Epithelial cell of prostate (primary cell): ENCODE measurements at places on chromosomes 12 and 14.

- DNase-seq: no peak
These were observed 49.3 kb downstream of the DDHD1 start for GRCh38 chr14:53103636-53104340.

- DNase-seq: no peak
These were observed 13.1 kb downstream of the ASIC1 start for GRCh38 chr12:50070314-50071060.

DNA sequence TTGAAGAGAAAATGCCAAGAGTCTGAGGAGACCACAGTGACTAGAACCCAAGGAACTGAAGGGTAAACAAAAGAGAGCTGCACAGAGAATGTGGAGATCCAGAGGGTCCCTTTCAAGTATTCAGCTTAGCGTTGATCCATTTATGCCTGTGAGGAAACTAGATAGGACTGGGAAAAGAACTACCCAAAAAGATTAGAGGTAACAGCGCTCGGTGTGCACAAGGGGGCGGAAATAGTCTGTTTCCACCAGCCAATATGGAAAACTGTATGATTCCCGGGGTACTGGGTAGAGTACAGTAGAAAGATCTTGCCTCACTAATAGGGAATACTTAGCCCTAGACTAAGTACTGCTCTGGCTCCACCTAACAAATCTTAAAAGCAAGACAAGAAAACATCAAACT lies 135.5 kb downstream of the DPF3 start:
- DNase-seq: no peak

DNA sequence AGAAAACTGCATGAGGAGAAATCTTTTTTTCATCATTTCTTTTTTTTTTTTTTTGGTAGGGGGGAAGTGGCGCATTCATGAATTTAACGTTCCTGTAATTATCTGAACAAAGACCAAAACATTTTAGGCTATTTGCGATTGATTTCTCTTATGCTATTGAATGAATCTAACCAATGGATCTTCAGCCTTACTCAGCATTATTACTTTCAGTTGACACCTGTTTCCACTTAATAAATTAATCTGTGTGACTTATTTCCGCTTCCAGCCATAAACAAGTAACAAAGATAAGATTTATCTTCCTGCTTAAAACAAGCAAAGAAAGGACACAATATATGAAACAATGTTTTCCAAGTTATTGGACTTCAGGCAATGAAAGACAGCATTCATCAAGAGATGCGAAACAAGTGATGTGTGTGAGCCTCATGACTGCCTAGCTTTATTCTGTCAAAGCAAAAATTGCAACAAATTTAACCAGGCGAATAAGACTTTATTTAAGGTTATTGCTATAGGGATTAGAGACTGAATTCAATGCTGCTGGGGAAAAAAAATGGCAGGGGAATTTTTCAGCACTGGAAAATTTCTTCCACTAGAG lies 1026.9 kb downstream of the LRFN5 start:
- DNase-seq: no peak

DNA sequence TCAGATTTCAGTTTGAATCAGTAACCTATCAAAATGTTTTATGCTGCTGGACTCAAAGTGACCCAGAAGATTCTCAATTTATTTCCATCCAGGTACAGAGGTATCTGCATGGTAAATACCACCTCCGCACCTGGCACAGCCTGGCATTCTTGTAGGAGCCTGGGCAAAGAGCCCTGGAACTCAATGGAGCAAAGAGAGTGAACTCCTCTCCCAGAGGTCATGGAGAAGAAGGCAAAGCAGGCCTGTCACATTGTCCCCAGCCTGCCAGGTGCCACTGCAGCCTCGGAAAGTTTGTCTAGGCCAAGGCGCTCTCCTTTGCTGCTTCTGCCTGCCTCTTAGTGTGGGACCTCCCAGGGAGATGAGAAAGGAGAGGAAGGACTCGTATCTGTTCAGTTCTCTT lies 319.8 kb downstream of the ZFP36L1 start:
- DNase-seq: no peak

DNA sequence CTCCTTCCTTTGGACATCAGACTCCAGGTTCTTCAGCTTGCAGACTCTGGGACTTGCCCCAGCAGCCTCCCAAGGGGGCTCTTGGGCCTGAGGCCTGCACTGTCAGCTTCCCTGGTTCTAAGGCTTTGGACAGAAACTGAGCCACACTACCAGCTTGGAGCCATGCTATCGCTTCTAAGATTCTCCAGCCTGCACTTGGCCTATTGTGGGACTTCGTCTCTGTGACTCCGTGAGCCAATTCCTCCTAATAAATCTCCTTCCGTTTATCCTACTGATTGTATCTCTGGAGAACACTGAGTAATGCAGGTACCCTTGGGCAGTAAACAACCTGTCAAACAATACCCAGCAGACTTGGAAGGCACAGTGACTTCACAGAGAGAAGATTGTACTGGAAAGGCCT lies 24.9 kb upstream of the RHOJ start:
- peak; percentile 79 for DNase-seq

DNA sequence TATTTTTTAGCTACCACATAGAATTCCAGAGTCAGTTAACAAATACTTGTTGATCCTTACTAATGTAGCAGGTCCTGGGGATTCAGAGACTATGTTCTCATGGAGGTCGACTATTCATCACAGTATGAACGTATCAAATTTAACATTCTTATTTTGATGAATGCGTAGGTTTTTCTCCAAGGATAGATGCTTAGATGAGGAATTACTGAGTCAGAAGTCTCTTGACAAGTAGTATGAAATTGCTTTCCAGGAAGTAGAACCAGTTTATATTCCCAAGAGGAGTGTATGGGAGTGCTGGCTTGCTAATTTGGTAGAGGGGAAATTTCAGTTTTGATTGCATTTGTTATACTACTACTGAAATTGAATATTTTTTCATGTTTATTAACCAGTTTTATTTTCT lies 42.8 kb upstream of the CRADD start:
- no peak for DNase-seq

DNA sequence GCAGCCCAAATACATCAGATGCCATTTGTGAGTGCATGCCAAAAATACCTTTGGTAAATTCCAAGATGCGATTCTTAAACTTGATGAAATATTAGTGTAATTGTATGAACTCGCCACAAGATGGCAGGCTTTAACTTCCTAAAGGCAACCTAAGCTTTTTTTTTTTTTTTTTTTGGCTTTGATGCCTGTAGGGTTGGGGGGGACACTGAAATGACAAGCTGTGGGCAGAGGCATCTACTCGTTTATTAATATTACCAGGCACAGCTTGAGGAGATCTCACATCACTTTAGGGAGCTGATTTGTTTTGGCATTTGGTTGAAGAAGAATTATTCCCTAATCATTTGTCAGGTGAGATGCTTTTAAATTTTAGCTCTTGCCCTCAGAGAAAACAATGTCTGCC lies 126.7 kb upstream of the CCDC196 start:
- no peak for DNase-seq

GRCh38 chr14:77151245-77151644 lies 9.7 kb upstream of the ZDHHC22 start:
- no peak for DNase-seq

GRCh38 chr14:104639885-104640548 lies 35.4 kb upstream of the TMEM179 start:
- no peak for DNase-seq

- DNase-seq: no peak
These were observed 40.3 kb upstream of the GCH1 start for GRCh38 chr14:54942913-54943312.

GRCh38 chr12:128767518-128767917 lies 56.2 kb downstream of the SLC15A4 start:
- no peak for DNase-seq

DNA sequence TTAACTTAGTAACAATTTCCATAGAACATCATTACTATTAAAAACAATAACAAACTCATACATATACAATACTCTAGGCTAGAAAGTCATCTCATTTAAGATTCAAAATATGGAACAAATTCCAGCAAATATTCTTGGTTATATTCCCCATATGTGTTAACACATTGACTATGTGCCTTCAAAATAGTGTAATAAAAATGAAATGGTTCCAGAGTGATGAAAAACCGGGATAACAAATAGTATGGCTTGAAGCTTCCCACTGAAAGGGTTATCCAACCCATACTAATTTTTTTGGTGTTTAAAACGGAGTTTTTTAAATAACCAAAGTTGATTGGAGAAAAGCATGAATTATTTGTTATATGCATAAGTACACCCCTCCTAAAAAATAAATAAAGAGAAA lies 5.3 kb downstream of the LRIG3 start:
- DNase-seq: no peak

GRCh38 chr12:42812086-42812485 lies 222.5 kb upstream of the PRICKLE1 start:
- no peak for DNase-seq

GRCh38 chr12:576615-577110 lies 86.6 kb downstream of the NINJ2 start:
- DNase-seq: no peak

DNA sequence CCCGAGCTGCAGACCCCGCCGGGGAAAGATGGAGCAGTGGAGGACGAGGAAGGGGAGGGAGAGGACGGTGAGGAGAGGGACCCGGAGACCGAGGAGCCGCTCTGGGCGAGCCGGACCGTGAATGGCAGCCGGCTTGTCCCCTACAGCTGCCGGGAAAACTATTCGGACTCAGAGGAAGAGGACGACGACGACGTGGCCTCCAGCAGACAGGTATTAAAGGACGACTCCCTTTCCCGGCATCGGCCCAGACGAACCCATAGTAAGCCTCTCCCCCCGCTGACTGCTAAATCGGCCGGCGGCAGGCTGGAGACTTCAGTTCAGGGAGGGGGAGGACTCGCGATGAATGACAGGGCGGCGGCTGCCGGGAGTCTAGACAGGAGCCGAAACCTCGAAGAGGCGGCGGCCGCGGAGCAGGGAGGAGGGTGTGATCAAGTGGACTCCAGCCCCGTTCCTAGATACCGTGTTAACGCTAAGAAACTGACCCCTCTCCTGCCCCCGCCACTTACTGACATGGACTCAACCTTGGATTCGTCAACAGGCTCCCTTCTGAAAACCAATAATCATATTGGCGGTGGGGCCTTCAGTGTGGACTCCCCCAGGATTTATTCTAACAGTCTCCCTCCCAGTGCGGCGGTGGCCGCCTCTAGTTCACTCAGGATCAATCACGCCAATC lies 962 bp downstream of the LEMD3 start:
- peak; percentile 40 for DNase-seq

GRCh38 chr12:27014859-27015729 lies 910 bp upstream of the TM7SF3 start:
- DNase-seq: no peak

GRCh38 chr12:77189901-77190416 lies 124.6 kb upstream of the E2F7 start:
- DNase-seq: no peak

DNA sequence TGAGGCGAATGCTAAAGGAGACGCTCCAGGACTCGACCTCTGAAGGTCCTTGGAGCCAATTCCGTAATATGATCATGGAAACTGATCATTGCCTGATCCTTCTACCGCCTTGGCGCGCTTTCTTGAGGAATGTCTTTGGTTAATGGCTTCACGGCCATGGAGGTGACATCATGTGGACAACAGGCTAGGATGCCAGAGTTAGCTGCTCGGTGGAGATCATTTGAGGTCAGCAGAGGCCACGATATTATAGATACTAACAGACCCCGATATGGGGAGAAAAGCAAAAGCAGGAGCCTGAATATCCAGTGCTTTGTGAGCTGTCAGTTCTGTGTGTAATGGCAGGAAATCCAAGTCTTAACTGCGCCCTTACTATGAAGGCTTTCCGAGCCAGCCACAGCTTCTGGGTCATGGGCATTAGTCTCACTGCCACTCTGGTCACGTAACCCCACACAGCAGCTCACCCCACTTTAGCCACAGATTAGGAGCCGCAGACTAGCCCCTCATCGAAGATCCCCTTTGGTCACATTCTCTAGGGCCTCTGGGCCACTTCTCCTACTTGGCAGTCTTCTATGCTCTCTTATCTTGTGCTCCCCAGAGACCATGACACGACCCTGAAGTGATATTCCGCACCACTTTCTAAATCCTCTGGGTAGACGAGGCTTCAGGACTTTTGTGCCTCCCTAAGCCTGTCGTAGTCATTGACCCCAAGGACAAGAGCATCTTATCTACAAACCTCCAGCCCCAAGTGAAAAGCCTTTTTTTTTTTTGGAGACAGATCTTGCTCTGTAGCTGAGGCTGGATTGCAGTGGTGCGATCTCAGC lies 724 bp upstream of the CS start:
- no peak for DNase-seq

DNA sequence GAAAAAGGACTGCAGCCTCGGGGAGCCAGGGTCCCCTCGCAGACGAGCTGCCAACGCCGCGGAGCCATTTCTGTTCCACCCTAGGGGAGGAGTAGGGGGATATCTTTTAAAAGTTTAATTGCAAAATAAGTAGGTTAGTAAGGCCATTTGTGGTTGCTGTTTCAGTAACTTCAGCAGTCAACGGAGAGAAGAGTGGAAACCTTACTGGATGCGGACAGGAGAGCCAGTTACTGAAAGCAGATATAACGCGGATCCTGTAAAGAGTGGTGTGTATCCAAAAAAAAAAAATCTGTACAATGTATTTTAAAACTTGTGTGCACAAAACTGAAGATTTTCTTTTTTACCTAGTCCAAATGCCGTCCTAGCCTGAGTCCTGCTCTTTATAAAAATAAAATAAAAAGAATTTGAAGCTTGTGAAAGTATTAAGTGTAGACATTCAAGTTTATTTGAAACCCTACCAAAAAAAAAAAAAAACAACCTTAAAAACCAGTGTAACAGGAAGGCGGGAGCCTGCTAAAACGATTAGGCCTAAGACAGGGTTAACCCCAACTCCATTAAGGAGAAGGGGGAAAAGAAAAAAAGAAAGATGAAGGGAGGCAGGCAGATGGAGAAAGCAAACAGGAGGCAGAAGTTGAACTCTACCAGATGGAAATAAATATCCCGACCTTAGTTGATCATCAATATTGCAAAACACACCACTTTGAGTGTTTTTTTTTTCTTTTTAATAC lies 1.0 kb upstream of the BTG1 start:
- DNase-seq: no peak

- no peak for DNase-seq
These were observed 94.5 kb upstream of the NRXN3 start for GRCh38 chr14:78075555-78076277.

GRCh38 chr12:42504049-42504448 lies 85.5 kb downstream of the PRICKLE1 start:
- DNase-seq: no peak

DNA sequence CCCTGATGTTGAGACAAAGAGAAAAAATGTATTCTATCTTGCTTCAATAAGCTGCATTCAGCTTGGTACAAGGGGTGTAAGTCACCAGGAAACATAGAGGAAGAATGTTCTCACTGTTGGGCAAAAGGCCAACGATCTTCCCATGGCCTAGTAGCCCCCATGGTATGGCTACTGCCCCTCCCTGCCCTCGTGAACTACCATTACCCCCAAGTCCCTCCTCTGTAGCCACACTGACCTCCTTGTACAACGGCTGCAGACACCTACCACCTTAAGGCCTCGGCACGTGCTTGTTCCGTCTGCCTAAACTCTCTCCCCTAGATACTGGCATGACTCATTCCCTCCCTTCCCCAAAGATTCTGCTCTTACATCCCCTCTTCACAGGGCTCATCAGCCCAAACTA lies 81.9 kb upstream of the ANO2 start:
- no peak for DNase-seq
